ENCODE measurements at places on chromosomes 2 and 18.

GRCh38 chr18:59700535-59700967 lies 3.3 kb upstream of the CCBE1 start:
- DNase-seq, result no peak

- DNase-seq, result peak; percentile 32
Observed at GRCh38 chr2:200405599-200406298, 99.3 kb downstream of the SPATS2L start.

DNA sequence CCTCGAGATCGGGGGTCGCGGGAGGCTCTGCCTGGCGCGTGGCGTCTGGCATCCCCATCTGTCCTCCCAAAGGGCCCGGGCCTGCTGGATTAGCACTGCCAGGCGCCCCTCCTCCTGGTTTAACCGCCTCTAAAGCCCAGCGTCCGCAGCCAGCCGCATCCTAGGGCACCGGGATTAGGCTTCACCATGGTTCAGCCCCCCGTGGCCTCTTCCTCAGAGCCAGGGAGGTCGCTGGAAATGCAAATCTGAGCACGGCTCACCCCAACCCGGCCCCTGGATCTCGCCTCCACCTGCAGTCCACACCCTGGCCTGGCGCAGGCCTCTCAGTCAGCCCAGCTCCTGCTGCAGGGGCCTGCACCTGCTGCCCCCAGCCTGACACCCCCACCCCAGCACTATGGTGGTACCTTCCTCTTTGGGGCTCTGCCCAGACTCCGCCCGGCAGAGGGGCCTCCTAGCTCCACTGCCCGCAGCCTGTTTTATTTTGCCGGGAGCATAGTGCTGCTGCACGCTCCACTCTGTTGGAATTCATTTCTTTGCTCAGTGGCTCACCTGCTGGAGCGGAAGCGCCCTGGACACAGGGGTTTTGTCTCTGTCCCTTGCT lies 13.2 kb downstream of the PRELID3A start:
- no peak for DNase-seq

DNA sequence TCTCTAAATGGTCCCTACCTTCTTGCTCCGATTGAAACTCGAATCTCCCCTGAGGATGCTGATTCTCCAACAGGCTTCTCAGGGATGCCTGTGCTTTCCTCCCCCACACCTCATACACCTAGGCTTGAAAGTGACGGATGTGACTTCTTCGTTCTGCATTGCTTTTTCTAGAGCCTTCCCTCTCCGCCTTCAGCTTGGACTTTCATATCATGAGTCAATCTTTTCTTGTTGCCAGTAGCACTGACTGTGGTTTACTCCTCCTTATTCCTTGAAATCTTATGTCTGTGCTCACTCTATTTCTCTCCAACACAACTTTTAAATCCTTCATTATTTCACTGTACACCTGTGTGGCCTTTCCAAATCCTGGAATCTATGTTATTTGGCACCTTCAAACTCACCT lies 451.4 kb downstream of the TMX3 start:
- no peak for DNase-seq

- no peak for DNase-seq
Observed at GRCh38 chr2:228590681-228591080, 409.2 kb upstream of the SPHKAP start.

- DNase-seq, result no peak
Observed at GRCh38 chr2:121595012-121595891, 54.0 kb downstream of the CLASP1 start.

DNA sequence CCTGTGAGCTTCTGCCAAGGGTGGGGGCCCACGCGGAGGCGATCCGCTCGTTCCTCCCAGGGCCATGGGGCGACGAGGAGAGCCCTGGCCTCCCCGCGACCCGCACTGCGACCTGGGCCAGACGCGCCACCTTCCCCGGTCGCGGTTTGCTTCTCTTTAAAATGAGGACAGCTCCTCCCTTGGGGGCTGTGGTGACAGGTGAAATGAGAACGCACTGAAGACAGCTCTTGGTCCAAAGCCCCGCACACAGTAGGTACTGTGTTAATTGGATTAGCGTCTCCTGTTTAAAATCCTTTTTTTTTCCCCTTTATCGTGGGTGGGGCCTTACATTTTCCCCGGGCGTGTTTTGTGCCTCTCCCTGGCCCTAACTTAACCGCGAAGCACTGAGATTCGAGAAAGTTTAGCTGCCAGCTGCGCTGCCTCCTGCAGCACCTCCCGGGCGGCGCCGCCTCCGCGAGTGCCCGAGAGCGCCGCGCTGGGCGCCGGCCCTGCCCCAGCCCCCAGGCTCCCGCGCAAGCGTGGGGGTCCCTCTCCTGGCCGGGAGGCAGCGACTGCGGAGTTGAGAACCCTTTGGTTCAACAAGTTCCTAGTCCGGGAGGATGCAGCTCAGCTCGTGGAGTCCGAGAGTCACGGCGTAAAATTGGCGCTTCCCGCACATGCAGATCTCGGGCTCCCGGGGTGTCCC lies 1.1 kb downstream of the HPCAL1 start:
- peak; percentile 71 for DNase-seq

GRCh38 chr2:186424265-186424664 lies 61.8 kb upstream of the ZC3H15 start:
- DNase-seq, result no peak

- no peak for DNase-seq
Observed at GRCh38 chr2:232874677-232875223, 4.7 kb downstream of the SNORC start.

DNA sequence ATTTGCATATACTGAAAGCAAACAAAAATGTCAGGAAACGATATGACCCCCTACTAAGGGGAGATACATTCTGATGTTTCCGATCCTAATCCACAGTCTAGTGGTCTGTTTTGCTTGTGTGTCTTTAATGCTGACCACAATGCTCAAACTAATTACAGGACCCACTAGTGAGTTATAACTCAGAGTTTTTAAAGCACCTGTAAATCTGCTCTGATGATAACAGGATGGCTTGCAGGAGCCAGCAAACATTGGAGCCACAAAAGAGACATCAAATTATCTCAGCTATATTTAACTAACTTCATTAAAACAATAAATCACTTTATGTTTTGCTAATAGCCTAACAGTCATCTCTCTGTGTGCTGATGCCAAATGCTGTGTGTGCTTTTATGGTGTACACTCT lies 300.3 kb downstream of the NBAS start:
- DNase-seq, result no peak

GRCh38 chr2:17752892-17753802 lies 463 bp downstream of the SMC6 start:
- peak; percentile 74 for DNase-seq

GRCh38 chr2:219681694-219682300 lies 54.4 kb downstream of the SLC4A3 start:
- DNase-seq, result no peak

GRCh38 chr2:127991742-127992141 lies 36.1 kb downstream of the SAP130 start:
- no peak for DNase-seq

DNA sequence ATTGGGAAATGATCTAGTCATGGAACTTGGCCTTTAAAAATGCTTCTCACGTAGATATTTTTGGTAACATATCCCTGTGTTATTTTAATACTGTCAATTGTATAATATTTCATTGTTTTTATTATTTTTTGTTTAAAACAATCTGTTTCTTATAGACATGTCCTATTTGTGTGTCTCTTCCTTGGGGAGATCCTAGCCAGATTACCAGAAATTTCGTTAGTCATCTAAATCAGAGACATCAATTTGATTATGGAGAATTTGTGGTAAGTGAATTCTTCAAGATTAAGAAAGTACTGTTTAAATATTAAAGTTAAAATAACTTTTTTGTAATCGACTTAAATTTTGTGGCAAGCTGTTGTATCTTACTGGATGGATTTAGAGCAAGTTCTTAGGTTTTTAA lies 34.9 kb downstream of the RNF138 start:
- no peak for DNase-seq

GRCh38 chr2:120323214-120323613 lies 22.7 kb upstream of the INHBB start:
- DNase-seq, result no peak

GRCh38 chr2:226622484-226622883 lies 177.1 kb downstream of the IRS1 start:
- DNase-seq, result no peak

- DNase-seq, result no peak
Observed at GRCh38 chr2:11102956-11103860, 52.1 kb upstream of the SLC66A3 start.

DNA sequence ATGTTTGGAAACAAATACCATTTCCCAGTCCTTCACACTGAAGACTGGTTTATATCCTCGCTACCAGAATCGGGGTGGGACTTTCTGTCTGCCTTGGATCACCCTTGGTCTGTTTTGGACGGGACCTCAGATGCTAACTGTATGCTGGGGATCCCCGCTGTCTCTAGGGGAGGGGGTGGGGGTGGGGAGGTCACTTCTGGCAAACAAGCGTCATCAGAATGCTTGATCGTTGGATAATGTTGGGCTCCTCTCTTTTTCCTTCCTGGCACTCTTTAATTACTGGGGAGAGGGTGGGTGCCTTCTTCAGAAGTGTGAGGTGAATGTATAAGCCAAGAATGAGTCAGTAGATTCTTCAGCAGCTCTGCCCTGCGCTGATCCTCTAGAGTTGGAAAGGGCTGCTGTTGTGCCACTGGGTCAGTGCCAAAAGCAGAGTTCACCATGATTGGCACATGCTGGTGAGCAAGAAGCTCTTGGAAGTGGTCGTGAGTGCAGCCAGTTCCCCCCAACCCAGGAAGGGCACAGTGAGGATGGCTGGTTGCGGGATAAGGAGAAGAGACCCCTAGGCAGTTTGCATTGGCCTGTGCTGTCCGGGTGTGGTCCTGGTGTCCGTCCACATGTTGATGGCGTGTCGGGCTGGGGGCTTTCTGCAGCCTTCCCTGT lies 32.2 kb downstream of the DGKD start:
- DNase-seq, result peak; percentile 58

GRCh38 chr2:229714736-229715541 lies 584 bp upstream of the DNER start:
- DNase-seq, result peak; percentile 48

GRCh38 chr2:230942920-230943896 lies 18.2 kb upstream of the GPR55 start:
- peak; percentile 80 for DNase-seq

DNA sequence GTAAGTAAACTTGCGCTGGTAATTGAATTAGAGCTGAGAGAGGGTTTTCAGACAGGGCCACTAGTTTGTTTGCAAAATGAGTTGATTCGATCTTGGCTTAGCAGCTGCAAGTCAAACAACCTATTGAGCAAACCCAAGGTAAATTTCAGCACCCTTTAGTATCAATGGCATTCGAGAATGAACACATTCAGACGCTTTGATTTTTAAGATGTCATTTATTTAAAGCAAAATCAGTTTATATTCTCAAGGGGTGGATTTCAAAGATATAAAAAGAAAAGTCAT lies 44.2 kb downstream of the TGIF1 start:
- DNase-seq, result no peak

GRCh38 chr2:10773821-10774341 lies 38.7 kb downstream of the PDIA6 start:
- DNase-seq, result no peak

DNA sequence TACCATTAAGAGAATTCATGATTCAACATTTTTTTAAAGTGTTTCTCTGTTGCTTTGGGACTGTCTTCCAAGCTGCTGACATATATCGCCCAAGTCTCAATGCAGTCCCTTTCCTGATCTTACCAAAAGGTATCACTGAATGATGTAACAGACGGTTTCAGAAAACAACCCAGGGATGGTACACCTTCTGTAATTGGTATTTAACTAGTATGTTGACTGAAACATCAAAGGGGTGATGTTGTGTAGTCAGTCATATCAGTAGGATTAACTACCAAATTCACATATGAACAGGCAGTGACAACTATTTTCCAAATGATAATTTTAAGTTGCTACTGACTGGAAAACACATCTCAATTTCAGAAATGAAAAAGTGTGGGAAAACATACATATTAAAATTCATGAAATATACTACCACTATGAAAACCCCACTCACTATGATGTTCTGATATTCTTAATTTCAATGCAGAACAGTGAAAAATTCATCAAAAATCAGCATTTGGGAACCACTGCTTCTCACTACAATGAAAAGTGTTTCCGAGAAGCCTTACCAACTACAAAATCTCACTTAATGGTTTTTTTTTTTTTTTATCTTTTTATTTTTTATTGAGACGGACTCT lies 59.8 kb downstream of the MEMO1 start:
- no peak for DNase-seq

DNA sequence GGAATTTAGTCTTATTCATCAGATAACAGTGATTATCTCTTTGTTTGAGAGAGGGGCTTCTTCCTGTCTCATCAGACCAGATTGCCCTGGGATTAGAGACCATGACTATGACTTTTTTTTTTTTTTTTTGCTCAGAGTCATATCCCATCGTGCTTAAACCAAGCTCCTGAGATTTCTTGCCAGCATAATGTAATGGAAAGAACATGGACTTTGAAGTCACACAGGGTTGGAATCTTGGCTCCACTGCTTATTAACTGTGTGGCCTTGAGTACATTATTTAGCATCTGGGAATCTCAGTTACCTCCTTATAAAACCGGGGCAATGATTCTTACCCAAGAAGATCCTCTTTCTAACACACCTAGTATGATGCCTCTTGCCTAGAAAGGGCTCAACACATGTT lies 268.3 kb downstream of the DYSF start:
- DNase-seq, result no peak

DNA sequence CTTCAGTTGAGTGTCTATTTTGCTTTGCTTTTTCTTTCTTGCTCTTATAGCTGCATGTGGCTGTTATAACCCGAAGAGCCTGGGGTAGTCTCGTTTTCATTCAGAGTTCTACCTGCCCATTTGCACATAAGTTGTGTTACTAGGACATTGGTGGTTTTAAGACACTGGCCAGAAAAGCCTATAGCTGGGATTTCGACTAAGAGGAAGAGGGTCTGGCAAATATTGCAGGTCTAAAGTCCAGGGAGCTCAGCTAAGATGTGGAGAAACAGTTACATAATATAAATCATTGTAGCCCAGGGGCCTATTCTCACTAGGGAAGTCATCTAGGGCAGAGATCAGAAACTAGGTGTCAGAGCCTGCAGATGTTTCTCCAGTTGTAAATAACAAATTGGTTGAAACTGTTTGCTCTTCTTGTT lies 120.8 kb downstream of the BABAM2 start:
- no peak for DNase-seq

- DNase-seq, result no peak
Observed at GRCh38 chr2:2024751-2025481, 280.6 kb upstream of the PXDN start.

DNA sequence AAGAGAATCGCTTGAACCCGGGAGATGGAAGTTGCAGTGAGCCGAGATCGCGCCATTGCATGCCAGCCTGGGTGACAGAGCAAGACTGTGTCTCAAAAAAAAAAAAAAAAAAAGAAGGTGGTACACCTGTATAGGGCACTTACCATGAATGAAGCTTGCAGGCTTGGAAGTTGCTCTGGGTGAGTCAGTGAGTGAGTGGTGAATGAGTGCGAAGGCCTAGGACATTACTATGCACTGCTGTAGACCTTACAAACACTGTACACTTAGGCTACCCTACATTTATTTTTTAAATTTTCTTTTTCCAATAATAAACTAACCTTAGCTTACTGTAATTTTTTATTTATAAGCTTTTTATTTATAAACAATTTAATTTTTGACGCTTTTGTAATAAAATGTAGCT lies 78.4 kb upstream of the ATG16L1 start:
- no peak for DNase-seq

- no peak for DNase-seq
Observed at GRCh38 chr18:28041366-28041765, 135.6 kb downstream of the CDH2 start.

GRCh38 chr2:46260305-46260704 lies 36.9 kb upstream of the EPAS1 start:
- no peak for DNase-seq

All from activated T-cell treated with anti-CD3 and anti-CD28 coated beads, Interleukin-2, amount 50 U/mL, for 48 hours (primary cell).